ENCODE measurements at places on chromosomes 12 and 14.

GRCh38 chr12:105487963-105488362 lies 157.5 kb downstream of the C12orf75 start:
- DNase-seq: no peak

GRCh38 chr14:63457498-63457897 lies 85.7 kb downstream of the PPP2R5E start:
- no peak for DNase-seq

- no peak for DNase-seq
These were observed 37.7 kb downstream of the RASAL1 start for GRCh38 chr12:113097716-113098440.

GRCh38 chr12:99746538-99746937 lies 99.0 kb downstream of the GARIN6 start:
- no peak for DNase-seq

DNA sequence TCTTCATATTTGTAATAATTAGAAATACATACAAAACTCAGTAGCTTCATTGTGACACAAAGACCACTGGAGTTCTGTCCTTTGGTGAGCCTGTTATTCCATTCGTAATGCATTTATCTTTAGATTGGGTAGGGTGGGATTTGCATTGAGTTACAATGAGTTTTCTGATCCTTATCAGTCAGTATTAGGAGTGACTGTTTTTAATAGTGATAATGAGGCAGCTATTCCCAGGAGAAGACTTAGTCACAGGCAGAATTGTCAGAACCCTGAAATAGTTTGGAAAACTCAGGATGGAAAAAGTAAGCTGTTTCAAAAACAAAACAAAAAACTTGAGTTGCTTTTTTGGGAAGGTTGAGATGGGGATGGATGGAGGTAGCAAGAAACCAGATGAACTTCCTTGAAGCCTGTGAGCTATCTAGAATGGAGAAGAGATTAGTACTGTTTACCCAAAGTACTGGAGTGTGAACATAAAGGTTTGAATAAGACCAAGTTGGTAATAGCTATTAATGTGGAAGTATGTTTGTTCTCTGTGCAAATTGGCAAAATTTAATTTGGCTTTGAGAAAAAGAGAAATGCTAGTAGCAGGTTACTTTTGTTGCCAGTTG lies 38.6 kb downstream of the FBXO34 start:
- no peak for DNase-seq

DNA sequence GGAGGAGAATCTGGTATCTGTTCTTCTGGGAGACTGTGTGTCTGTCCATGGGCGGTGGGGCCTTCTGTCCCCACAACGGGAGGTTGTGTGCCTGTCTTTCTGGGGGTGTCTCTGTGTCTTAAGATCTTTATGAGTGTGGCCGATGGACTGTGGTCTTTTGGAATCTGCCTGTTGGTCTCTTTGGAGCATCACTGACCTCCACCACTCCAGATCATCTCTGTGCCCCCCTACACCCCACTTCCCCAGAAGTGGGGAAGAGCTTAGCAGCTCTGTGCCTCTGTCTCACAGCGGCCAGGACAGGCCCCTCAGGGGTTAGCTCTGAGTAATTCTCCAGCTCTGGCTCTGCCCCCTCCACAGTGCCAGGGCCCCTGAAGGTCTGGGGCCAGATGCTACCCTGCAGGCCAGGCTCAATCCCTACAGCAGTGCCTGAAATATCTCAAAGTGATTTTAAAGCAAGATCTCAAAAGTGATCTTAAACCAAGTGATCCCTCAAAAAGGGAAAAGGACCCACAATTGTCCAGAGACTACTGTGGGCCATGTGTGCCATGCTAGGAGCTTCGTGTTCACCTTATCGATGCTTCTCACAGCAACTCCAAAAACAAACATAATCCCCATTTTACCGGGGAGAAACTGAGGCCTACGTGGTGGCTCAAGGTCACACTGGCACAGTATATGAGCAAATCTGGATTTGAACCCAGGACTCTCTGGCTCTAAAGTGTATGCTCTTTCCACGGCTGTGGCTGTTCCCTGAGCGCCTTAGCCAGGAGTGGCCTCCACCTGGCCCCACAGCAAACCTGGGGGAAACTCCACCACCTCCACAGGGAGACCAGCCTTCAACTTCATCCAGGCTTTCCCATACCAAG lies 26.0 kb upstream of the KRT78 start:
- DNase-seq: no peak

- DNase-seq: no peak
These were observed 352.7 kb downstream of the SYT1 start for GRCh38 chr12:79217306-79217705.

DNA sequence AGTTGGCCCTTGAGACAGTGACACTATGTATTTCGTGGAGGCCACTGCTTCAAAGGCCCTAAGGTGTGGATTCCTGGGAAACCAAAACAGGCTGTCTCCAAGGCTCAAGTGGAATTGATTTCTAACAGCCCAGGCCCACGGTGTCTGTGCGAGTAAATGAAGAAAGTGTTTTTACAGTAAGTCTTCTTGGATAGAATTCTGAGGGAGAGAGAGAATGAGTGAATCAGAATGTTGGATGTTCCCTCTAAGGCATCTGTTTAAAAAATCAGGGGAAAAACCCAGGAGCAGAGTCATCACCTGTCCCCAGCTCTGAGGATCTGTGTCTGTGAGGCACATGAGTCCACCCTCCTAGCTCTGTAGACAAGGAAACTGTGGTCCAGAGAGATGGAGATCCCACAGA lies 22.3 kb upstream of the BDKRB1 start:
- no peak for DNase-seq

DNA sequence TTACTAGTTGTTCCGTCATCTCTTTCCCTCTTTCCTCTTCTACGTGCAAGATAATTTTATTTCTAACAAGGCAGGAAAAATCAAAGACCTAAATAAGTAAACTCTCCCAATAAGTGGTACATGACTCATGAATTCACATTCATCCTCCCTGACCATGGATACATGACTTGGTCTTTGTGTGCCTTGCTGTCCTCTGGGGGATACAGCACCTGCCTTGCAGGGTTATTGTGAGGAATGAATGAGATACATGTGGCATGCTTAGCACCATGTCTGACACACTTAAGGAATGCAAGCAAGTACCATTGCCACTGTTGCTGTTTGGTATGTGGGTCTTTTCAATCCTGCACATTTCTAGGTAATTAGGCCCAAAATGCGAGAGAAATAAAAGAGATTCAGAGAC lies 208.4 kb downstream of the DPF3 start:
- no peak for DNase-seq

DNA sequence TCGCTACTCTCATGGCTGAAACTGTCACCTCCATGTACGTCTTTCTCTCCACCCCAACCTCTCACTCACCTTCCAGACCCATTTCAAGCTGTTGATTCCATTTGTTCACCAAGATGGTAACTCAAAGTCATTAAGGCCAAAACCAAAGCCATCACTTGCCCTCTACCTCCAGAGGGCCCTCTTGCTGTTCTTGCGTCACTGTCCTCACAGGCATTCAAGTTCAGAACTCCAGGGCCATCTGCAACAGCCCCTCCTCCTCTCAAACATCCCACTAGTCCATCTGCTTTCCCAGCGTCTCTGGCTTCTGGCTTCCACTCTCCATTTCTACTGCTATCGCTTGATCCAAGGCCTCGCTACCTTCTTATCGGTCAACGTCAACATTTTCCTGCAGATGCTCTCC lies 74.5 kb downstream of the VWF start:
- DNase-seq: no peak

- DNase-seq: no peak
These were observed 27.6 kb downstream of the SLC2A13 start for GRCh38 chr12:40078266-40078665.

DNA sequence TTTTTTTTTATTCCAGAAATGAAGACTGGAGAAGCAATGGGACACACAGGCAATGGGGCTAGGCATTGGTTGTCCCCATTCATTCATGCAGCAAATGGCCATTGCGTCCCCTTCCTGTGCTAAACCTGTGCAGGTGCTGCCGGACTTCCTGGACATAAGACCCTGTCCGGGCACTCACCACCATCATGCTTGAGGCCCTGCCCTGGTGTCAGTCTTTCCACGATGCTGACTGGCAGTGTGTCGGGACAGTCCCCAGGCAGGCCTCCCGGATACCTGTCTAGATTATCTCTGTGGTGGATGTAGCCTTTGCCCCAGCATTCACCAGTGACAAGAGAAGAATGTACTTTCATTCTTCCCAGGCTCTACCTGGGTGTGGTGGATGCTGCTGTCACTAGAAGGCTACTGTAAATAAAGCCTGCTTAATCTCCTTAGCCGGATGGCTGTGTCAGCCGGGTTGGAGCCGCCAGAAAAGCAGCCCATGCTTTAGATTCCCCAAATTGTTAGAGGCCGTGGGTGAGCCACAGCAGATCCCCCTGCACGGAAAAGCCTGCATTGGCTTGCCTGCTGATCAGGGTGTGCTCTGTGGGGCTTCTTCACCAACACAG lies 94.5 kb upstream of the PARP11 start:
- DNase-seq: no peak

GRCh38 chr12:112108202-112109079 lies at the start of gene NAA25:
Gene NAA25, minus strand, starts transcription at chr12:112108783. Its CDS starts 10 bp downstream, at chr12:112108773.
- DNase-seq: no peak

GRCh38 chr12:44889162-44889561 lies 13.0 kb upstream of the NELL2 start:
- DNase-seq: no peak

DNA sequence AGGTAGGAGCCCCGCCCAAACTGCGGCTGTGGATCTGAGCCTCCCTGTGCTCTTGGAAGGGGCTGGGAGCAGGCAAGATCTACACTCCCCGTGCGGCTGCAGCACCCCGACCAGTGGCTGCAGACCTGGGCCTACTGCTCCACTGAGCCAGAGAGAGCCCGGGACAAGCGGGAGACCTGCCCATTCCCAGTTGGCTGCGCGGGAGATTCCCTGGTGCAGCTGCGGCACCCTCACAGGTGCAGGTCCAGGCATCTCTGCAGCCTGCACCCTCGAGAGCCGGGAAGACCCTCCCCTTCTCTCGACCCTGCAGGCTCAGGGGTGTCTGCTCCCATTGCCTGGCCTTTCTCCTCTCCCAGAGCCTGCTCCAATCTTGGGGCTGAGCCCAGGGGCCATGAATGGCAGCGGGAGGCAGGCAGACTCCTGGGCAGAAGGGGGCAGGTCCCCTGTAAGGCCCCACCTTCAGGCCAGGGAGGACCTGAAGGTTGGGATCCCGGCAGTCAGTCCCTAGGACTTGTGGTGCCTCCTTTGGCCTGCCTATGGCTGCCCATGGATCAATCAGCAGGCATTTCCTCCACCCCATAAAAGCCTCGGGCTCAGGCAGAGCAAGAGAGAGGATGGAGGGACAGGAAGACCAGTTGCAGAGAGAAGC lies 8.8 kb upstream of the A2M start:
- DNase-seq: no peak

DNA sequence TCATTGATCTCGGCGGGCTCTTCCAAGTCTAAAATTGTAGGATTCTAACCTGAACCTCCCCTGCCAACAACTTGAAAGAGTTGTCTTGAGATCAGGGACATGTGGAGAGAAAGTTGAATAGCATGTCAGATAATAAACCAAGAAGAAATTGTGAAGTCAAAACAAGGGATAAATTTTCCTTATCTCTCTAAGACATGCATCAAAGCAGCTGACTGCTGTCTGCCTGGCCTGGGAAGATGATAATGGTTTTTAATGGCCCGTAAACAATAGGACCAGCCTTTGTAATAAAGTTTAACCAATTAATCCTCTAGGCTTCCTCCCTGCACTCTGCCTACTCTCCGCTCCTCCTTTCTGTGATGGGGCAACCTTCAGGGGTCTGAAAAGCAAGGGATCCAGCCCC lies 67.9 kb downstream of the DPF3 start:
- DNase-seq: no peak

DNA sequence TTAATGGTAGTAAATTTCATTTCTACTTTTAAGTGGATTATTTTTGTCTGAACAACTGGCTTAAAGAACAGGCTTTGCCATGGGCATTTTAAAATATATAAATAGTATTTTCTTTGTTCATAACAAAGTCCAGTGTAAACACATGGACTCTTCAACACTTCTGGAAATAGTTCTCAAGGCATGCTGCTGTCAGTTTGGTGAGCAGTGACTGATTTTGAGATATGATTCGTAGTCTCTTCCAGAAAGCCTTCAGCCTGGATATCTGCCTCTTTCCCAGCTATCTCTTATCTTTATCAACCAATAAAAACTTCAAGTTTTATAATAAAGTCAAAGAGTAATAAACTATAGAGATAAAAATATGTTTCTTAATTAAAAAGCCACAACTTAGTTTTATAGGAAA lies 110.7 kb downstream of the NAV3 start:
- no peak for DNase-seq

- no peak for DNase-seq
These were observed 14.7 kb downstream of the CPSF6 start for GRCh38 chr12:69254046-69254445.

- DNase-seq: no peak
These were observed 256.2 kb downstream of the BCL11B start for GRCh38 chr14:99015833-99016232.

- DNase-seq: no peak
These were observed 5.2 kb downstream of the PPM1A start for GRCh38 chr14:60254176-60254575.

DNA sequence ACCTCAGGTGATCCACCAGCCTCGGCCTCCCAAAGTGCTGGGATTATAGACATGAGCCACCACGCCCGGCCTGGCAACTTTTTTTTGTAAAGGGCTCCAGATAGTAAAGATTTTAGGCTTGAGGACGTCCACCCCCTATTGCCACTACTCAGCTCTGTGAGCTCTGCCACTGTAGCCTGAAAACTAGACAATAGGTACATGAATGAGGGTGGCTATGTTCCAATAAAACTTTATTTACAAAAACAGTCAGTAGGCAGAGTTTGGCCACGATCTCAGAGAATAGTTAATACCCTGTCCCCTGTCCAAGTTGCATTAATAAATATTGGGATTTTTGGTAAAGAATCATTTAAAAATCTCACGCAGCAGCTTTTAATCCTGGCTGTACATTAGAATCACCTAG lies 90.1 kb downstream of the FOXN4 start:
- no peak for DNase-seq

DNA sequence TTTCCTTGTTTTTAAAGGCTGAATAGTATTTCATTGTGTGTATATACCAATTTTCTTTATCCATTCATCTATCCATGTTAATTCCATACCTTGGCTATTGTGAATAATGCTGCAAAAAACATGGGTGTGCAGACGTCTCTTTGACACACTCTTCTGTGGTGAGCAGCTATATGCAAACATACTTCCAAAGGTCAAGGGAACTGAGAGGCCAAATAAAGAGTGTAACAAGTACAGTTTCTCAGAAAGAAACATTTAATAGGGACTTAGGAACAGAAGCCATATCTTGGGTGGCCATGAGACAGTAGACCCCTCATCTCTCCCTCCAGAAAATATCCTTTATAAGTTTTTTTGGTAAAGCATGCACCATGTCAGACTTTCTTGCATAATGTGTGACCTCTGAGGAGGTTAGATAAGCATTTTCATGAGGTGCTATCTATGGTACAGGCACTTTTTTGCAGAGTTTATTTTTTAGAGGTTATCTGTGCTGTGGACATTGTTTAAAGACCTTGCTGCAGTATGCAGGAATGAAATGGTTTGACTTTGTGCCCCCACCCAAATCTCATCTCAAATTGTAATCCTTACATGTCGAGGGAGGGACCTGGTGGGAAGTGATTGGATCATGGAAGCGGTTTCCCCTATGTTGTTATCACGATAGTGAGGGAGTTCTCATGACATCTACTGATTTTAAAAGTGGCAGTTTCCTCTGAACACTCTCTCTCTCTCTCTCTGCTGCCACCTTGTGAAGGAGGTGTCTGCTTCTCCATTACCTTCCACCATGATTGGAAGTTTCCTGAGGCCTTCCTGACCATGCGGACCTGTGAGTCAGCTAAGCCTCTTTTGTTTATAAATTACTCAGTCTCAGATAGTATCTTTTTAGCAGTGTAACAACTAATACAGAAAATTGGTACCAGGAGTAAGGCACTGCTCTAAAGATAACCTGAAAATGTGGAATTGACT lies 1202.3 kb downstream of the GALC start:
- DNase-seq: no peak

- no peak for DNase-seq
These were observed 74.6 kb downstream of the SCARB1 start for GRCh38 chr12:124788936-124789555.
